Stimulated activated CD8-positive, alpha-beta memory T cell treated with anti-CD3 and anti-CD28 coated beads, Interleukin-7, amount 100 ng/mL, for 24 hours (primary cell): ENCODE measurements at places on chromosomes 5 and 9.

DNA sequence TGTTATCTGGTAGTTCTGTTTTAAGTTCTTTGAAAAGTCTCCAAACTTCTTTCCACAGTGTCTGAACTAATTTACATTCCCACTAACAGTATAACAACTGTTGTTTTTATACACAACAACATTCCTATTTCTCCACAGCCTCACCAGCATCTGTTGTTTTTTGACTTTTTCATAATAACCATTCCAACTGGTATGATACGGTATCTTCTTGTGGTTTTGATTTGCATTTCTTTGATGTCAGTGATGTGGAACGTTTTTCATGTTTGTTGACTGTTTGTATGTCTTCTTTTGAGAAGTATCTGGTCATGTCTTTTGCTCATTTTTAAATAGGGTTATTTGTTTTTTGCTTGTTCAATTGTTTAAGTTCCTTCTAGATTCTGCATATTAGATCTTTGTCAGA, 12.6 kb upstream of the GRAMD2B start:
- DNase-seq: no peak

DNA sequence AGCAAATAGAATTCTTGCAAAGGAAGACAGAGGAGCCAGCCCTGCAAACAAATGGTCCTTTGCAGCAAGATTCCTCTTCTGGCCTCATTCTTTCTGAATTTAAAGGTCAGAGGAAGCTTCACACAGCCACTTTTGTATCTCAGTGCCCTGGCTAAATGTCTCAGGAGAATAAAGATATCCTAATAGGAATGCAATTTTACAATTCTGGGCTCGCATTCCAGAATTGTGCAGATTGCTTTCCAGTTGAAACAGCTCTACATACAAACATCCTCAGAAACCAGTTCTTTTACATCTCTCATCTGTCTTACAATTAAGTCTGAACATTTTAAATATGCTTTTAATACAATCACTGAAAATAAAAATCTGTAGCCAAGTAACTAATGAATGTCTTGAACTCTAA, 14.6 kb upstream of the ACOT12 start:
- no peak for DNase-seq

DNA sequence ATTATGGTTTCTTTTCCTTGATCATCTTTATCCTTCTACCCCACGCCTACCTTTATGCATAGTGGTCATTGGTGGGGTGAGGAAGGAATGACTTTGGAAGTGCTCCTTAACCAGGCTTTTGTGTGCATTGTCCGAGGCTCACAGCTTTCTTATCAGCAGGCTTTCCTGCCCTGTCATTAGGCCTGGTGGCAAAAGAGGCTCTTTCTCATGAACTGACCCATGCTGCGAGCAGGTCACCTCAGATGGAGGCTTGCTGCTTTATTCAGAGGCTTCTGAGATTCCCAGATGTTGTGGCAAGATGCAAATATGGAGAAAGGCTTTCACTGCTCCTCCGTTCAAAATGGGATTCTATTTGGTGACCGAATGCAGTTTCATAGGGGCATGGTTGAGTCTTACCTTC, 57.4 kb upstream of the DMRTA1 start:
- no peak for DNase-seq

DNA sequence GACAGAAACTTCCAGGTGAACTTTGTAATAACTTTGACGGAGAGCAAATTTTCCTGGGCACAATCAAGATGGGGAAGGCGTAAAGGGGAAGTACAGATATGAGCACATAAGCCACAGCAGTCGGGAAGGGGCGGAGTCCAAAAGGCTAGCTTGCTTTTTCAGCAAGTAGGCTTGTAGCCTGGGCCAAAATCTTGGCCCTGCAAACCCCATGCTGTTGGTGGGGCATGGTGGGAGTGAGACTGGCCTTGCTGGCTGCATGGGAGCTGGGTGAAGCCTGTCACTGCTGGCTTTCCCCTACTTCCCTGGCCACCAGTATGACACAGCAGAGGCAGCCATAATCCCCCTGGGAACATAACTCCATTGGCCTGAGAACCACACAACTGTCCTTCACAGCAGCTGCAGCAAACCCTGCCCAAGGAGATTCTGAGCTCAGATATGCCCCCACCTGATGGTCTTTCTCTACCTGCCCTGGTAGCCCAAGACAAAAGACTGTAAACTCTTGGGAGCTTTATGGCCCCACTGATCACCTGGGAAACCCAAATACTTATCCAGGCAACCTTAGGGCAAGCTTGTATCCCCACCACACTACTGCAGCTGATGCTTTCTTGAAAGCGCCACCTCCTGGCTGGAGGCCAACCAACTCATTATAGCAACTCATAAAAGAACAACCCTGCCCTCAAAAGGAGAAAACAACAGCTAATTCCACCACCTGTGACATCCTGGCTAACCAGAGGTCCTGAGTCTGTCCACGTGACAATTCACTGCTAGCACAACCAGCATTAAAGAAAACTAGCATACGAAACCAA, 24.0 kb downstream of the DCTN4 start:
- no peak for DNase-seq

DNA sequence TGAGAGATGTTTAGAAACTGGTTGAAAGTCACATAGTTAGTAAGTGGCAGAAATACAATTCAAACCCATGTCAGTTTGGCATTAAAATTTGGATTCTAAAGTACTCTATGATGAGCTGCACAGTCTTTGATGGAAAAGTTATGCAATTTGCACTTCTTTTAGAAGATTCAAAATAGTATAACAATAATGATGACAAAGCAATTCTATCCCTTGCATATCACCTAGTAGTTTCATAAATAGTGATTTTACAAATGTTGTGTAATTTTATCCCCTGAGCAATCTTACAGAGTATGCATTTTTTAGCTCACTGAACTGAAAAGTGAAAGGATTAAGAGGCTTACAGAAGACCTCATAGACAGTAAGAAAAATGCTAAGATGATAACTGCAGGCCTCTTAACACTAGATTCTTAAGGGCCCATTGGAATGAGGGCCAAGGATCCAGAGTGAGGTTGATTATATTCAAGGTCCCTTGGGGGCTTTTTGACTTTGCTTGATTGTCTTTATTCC, 3.7 kb downstream of the C5orf46 start:
- no peak for DNase-seq

- DNase-seq: no peak
These were observed 56.7 kb downstream of the TTLL11 start for GRCh38 chr9:122036408-122036807.

DNA sequence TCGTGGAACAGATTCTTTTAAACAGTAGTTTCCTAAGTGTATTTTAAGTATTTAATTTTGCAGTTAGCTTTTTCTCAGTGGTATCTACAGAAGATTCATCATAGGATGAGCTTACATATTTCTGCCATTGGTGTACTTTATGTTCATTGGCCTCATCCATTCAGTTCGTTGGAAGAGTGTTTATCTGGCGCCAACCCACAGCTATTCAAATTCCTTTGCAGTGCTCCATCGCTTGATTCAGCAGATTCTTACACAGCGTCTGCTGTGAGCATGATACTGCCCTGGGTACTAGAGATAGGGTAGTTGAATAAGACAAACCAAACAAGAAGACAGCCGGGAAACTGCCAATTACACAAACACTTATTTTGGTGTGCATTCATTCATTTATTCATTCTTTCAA, 55.1 kb downstream of the NUP214 start:
- no peak for DNase-seq

DNA sequence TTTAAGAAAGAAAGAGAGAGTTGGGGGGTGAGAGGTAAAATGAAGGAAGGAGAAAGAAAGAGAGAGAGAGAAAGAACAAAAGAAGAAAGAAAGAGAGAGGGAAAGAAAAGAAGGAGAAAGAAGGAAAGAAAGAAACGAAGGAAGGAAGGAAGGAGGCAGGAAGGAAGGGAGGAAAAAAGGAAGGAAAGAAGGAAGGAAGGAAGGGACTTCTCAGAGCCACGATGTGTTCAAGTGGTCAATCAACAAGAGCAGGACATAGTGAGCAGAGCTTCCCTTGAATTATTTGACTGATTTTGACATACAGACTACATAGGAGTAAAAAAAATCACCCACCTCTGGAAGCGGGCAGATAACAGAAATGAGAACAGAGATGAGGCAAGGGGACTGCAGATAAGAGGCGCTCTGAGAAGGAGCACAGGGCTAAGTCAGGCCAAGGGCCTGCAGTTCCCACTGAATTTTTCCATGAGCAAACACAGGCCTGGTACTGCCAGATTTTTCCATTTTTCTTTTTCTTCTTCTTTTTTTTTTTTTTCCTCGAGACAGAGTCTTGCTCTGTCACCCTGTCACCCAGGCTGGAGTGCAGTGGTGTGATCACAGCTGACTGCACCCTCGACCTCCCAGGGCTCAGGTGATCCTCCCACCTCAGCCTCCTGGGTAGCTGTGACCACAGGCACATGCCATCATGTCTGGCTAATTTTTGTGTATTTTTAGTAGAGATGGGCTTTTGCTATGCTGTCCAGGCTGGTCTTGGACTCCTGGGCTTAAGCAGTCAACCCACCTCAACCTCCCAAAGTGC, 77.7 kb upstream of the IL17B start:
- no peak for DNase-seq

- no peak for DNase-seq
These were observed 88.9 kb downstream of the PCSK5 start for GRCh38 chr9:75979362-75979761.

DNA sequence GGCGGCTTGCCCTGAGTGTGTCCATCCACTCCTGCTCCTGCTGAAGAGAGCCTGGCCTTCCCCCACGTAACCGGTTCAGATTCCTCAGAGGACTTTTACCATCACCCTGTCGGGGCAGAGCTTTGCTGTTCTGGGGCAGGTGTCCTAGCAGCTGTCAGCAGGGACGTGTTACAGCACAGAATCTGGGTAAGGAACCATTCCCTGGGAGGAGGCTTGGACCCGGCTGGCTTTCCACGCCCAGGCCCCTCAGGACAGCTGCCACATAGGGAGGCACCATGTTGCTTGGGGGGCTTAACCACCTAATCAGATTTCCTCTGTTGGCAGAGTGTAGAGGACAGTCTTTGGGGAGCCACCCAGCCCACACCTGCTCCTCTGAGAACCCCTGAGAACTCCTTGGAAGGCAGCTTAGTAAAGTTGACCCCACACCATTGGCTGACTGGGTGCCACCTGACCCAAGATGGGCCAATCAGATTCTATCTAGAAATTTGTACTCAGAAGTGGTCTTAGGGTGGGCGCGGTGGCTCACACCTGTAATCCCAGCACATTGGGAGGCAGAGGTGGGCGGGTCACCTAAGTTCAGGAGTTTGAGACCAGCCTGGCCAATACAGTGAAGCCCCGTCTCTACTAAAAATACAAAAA, 23.3 kb upstream of the EEIG1 start:
- DNase-seq: no peak

GRCh38 chr5:80959768-80960442, at the start of gene RASGRF2:
TSS of gene RASGRF2 (plus strand) at chr5:80960363. CDS start at chr5:80960739, 376 bp downstream.
- DNase-seq: no peak

DNA sequence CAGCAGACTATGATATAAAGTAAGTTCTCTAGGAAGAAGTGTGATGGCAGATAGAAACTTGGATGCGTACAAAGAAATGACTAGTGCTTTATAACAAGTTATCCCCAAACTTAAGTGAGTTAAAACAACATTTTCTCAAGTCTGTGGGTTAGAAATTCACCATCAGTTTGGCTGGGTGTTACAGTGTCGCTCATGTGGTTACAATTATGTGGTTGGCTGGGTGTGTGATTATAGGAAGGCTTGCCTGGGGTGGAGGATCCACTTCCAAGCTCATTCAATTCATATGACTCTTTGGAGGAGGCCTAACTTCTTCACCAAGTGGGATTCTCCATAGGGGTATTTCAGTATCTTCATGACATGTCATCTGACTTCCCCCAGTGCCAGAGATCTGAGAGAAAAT, 10.3 kb upstream of the C9orf40 start:
- no peak for DNase-seq

GRCh38 chr9:94167376-94167890, 83.2 kb downstream of the PTPDC1 start:
- DNase-seq: no peak

DNA sequence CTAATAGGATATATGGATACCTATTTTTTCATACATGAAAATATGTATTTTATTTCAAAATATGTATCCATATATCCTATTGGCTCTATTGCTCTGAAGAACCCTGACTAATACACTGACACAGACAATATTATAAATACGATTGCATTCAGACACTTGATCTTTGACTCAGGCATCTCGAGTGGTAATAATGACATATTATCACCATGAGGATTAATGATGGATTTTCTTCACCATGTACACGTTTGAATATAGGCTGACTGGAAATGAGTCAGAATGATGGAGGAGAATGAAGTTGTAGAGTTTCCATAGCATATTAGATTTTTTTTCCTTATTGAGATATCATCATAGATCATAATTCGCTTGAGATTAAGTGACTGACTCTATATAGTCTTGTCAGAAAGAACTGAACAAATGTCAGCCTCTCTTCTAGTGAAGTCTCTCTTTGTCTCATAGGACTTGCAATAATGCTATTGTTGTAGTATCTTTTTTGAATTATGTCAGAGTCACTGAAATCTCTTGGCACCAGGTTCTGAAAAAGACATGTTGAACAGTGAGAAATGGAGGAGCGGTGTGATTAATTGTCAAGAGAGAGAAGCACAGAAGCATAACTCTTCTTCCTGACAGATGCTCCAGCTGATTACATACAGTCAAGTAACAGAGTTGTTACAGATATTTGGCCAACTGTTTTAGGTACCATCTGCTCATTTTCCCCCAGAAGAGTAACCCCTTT, 41.4 kb upstream of the SLCO6A1 start:
- no peak for DNase-seq

DNA sequence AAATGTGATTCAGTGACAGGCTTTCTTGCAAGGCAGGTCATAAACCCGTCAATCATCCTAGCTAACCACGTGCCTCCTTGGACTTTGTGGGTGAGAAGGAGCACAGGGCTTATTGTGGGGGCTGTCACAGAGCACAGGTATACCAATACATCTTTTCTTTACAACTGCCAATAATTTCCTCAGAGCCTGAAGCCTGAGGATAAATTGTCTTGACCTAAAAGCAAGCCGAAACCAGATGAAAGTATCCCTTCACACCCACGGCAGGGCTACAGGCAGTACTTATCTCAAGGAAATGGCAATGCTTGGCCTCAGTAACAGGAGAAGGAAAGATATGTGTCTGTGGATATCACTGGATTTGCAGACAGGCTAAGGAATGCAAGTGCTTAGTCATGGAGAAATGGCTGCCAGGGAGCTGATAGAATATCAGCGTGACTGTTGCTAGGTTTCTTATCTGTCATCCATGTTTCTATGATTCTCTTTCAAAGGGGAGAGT, 90.3 kb upstream of the ZNF366 start:
- no peak for DNase-seq

DNA sequence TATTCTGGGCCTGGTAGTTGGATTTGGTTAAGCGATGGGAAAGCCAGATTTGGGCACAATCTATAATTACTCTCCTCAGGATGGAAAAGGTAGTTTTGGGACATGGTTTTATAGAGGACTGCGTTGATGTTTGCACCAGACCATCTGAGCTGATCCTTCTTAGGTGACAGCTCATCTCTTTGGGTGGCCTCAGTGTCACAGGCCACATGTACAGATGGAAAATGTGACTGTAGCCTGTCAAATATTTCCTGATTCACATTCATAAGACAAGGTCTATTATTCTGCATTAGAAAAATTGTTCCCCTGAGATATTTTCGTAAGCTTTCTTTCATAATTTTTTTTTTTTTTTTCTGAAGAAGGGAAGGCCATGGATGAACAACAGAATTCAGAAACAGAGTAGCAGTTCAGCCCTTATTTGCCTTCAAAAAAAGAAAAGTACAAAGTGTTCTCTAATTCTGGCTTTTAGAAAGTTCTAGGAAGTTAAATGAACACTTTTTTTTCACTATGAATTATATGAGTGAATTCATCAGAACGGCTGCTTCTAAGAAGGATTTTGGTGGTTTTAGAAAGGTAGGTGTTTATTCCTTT, 81.0 kb downstream of the NNT start:
- DNase-seq: no peak

- DNase-seq: no peak
These were observed 54.4 kb downstream of the GNAQ start for GRCh38 chr9:77977210-77977611.
